Renal cortex interstitium (tissue), 15 donors: ENCODE measurements at places on chromosomes 6 and 20. TPM values are rescaled to one million over a fixed set of nuclear protein-coding genes. Genes with fewer than 3 reads are reported as not detected.

The TRIM31 gene
- not detected for polyA plus RNA-seq

The SMLR1 gene
- 3.7 TPM for polyA plus RNA-seq

The FAM162B gene
- polyA plus RNA-seq, result 4.9 TPM

The MYT1 gene
- 0.42 TPM for polyA plus RNA-seq

The METTL24 gene
- 14.6 TPM for polyA plus RNA-seq

The STAU1 gene
- 111 TPM for polyA plus RNA-seq

The TMEM14A gene
- 48.2 TPM for polyA plus RNA-seq

The PHF1 gene
- 82.8 TPM for polyA plus RNA-seq

The SLC22A7 gene
- polyA plus RNA-seq, result 0.79 TPM

The CLVS2 gene
- 0.15 TPM for polyA plus RNA-seq

The SNPH gene
- polyA plus RNA-seq, result 3.1 TPM

The COL9A1 gene
- polyA plus RNA-seq, result 37.5 TPM

The MAS1 gene
- 0.02 TPM for polyA plus RNA-seq

The MUC21 gene
- polyA plus RNA-seq, result not detected

The PLA2G7 gene
- 3.1 TPM for polyA plus RNA-seq

The WFDC12 gene
- not detected for polyA plus RNA-seq

The GABBR1 gene
- 66.8 TPM for polyA plus RNA-seq

The RIPK1 gene
- polyA plus RNA-seq, result 24.6 TPM

The TGM3 gene
- polyA plus RNA-seq, result 0.98 TPM

The SIRPA gene
- polyA plus RNA-seq, result 28.1 TPM

The CCN5 gene
- polyA plus RNA-seq, result 0.26 TPM

The UBD gene
- polyA plus RNA-seq, result 0.90 TPM

The VSTM2L gene
- polyA plus RNA-seq, result 0.82 TPM

The C4B gene
- polyA plus RNA-seq, result 23.3 TPM

The LY86 gene
- 2.4 TPM for polyA plus RNA-seq

The PRDM13 gene
- polyA plus RNA-seq, result not detected

The SIRPD gene
- not detected for polyA plus RNA-seq

The PRPH2 gene
- polyA plus RNA-seq, result 3.0 TPM

The SGK2 gene
- polyA plus RNA-seq, result 79.5 TPM
